Neural progenitor cell (in vitro differentiated cells): ENCODE measurements at places on chromosomes 6 and 20. TPM values are rescaled to one million over a fixed set of nuclear protein-coding genes. Genes with fewer than 3 reads are reported as not detected.

DNA sequence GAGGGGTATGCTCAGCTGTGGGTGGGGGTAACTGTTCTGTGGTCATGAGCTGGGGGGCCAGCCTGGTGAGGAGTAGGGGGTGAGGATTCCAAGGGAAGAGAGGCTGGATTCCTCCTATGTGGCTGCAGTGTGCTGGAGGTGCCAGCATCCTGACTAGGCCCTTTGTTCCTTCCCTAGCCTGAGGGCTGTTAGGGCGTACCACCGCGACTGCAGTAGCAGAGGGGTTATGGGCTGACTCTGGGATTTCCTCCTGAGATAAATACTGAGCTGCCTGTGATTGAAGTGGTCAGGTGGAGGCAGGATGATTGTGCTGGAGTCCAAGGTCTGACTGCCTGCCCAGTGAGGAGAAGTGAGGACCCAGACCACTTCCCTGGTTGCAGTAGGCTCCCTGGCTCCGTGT, 205.3 kb downstream of the ADGRG6 start:
- no peak for DNase-seq

GRCh38 chr6:100261486-100261885, 203.2 kb downstream of the SIM1 start:
- no peak for DNase-seq

MYH7B gene
- 0.03 TPM in 1 of 2 replicates, not detected in the other for total RNA-seq

GRCh38 chr6:51474022-51474975, 613.1 kb downstream of the PKHD1 start:
- DNase-seq, result no peak

MCHR2 gene
- not detected in 2 replicates for total RNA-seq

- no peak for DNase-seq
Observed at GRCh38 chr6:46959419-46959818, 37.7 kb upstream of the ADGRF5 start.

EFCAB8 gene
- total RNA-seq, result not detected in 2 replicates

DNA sequence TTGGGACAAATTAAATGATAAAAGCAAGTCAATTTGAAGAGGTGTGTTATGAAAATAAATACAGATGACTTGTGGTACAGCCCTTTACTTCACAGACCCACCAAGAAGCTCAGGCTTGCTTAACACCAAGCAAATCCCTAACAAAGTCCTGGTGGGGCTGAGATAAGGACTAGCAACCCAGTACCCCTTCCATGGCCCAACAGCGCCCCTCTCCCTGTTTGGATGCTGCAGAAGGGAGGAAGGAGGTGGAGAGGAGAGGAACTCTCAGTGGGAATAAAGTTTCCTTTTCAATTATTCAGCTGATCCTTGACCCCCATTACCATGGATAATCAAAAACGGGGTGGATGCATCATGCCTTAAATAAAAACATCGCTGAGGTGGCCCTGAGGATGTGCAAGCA, 4.5 kb upstream of the ZNF831 start:
- DNase-seq, result peak; percentile 38

DNA sequence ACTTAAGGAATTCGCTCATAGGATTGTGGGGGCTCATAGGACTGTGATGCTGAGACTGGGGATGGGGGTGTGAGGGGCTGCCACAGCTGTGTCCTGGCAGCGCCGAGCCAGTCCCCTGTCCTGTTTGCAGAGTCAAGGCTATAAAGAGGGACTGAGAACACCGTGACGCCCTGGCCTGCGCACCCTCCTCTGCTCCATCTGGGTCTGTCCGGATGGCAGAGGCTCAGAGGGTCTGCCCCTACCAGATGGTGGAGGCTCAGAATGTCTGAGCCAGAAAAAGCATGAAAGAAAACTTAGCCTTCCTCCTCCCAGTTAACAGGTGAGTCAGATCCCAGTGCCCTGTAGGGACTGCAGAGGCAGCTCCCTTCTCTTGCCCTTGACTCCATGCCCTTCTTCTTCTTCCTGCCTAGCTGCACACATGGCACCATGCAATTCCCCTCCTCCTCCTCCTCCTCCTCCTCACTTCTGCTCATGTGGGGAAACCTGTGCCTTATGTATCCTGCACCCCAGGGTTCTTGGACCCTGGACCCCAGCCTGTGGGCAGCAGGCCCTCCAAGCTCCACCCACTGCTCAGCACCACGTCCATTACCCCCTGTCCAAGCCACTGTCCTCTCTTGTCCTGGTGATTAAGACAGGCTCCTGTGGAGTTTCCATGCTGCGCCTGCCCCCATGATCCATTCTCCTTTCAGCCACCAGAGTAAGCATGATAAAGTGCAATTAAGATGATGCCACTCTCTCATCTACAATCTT, 410.0 kb upstream of the SULF2 start:
- no peak for DNase-seq
